ENCODE measurements at places on chromosomes 5 and 9.

- DNase-seq: no peak
These were observed 40.9 kb downstream of the NACC2 start for GRCh38 chr9:136054146-136054545.

DNA sequence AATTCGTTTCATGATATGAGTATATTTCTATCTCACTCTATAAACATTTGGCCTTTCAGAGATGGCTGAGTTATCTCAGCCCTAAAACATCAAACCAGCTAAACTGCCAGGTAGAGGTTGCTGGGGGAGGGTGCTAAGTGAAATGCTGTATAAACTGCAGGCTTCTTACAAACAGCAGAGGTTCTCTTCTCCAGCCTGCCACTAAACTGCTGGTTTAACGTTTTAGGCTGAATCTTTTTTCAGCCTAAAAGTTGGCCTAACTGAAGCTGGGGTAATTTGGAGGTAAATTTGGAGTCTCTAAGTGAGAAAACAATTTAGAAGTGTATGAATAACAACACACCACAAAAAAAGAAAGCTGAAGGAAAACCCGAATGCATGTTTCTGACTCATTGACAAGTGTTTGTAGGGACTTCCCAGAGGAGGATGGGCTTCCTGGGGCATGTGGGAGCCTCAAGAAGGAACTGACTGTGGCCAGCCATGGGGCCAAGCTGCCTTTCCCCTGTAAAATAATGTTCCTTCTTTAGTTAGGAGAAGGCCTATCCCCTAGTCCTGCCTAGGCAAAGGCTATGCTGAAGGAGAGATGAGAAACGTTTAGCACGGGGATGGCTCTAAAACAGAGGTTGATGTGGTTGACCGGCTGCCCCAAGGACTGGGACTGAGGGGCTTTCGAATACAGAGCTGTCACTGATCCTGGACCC is 44.3 kb downstream of the SLC28A3 start:
- DNase-seq: no peak

- DNase-seq: no peak
These were observed at the start of gene C5orf52 for GRCh38 chr5:157670662-157671591. Gene C5orf52 (plus strand): TSS chr5:157671533. CDS start chr5:157671615, 82 bp downstream.

- DNase-seq: no peak
These were observed 24.7 kb upstream of the CEP72 start for GRCh38 chr5:587403-587802.

DNA sequence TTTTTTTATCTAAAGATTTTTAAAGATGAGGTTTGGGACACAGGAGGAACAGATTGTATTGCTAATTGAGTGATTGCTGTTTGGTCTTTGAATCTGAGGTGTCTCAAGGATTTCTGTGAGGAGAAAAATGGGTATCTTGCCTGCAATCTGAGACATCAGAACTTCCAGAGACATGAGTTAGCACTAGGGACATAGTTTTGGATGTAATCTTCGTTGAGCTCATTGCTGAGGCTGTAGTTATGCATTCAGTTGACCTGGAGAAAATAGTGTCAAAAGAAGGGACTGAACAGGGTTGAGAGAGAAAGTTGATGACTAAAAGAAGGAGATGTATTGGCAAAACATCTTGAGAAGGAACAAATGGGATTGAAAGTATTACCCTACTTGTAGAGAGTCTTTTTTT is 24.6 kb downstream of the C9orf85 start:
- DNase-seq: no peak

DNA sequence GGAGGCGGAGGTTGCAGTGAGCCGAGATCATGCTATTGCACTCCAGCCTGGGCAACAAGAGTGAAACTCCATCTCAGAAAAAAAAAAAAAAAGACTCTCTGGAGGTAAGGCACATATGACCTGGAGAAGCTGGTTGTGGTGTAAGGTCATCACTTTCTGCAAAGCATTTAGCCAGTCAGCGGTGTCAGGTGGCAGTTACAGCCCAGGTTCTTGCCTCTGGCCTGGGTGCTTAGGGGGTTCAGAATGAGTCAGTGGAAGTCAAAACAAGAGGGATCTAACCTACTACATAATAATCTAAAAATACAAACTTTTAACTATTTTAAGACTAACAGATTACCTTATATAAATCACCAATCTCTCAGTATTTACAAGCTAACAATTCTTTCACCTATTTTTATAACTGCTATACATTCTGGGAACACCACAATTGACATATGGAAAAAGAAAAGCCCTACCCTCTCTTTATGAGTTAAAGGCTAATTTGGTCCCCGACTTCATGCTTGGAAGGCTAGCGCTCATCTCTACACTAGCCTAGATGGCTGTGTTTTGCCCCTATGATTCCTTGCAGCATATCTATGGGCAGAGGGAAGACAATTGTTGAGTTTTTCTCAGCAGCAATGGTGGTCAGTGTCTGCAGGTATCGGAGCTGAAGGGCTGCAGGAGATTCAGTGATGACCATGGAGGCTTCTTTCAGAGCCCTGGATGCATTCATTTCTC is 29.2 kb downstream of the STOM start:
- no peak for DNase-seq

- no peak for DNase-seq
These were observed 129.9 kb downstream of the ZSWIM6 start for GRCh38 chr5:61461926-61462325.

- DNase-seq: no peak
These were observed 41.3 kb upstream of the FBP1 start for GRCh38 chr9:94680621-94681020.

DNA sequence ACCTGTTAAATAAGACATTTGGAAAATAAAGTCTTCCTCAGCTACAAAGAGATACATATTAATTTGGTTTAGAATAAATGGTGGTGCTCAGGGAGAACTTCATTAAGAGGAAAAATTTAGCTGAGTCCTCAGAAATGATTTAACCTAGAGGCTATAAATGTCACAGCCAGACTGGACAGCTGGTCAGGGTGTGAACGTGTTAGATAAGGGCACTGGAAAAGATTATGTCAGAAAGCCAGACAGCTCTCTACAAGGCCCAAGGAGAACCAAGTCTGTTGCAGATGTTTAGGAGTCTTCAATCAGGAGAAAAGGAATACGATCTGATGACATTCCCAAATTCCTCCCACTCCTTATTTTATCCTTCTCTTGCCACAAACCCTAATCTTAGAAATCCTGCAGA is 265.2 kb downstream of the MAT2B start:
- DNase-seq: no peak

GRCh38 chr9:111926421-111926875 is 29.8 kb downstream of the UGCG start:
- DNase-seq: no peak

DNA sequence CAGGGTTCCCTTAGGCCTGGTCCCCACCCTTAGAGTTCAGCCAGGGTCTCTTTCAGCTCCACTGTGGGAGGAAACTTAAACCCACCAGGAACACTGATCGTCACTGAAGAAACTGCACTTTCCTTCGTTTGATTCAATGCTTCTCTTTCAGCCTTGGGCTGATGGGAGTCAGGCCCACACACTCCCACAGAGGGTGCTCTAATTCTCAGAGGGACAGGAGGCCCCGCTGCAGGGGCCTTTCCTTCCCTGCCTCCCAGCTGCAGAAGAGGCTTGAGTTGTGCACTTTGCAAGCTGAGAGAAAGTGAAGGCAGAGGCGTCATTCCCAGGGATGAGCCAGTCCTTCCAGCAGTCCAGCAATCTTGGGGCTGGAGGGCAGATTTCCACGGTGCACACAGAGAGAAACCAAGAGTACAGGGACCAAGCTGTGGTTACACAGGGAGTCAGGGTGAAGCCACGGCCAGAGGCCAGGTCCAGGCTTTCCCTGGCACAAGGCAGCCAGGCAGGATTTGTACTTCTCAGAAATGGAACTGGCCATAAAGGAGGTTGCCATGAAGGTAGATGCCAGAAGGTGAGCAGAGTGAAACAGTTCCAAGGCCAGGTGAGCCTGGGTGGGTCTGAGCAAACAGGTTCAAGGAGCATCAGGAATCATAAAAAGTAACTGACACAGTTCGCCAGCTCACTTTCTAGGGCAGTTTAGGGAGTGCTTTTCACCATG is 10.4 kb upstream of the GLIPR2 start:
- no peak for DNase-seq

- no peak for DNase-seq
These were observed 27.1 kb downstream of the UBE2QL1 start for GRCh38 chr5:6475626-6476312.

DNA sequence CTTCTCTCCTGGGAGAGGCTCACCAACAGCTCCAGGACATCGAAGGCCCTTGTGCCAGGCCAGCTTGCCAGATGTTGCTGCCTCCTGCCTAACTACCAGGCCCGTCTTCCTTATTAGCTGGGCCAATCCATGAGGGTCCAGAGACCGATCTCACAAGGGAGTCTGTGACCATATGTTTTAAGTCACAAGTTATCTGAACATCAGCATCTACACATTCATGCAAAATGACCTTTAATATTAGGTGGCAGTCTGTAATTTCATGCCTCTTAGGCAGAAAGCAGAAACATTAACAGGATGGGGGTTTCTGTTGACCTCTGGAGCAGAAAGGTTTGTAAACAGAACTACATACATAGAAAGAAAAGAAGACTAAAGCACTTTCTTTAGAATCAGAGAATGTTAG is 75.1 kb upstream of the SLC25A51 start:
- DNase-seq: no peak

GRCh38 chr5:146849694-146850303 is 28.8 kb downstream of the PPP2R2B start:
- no peak for DNase-seq

DNA sequence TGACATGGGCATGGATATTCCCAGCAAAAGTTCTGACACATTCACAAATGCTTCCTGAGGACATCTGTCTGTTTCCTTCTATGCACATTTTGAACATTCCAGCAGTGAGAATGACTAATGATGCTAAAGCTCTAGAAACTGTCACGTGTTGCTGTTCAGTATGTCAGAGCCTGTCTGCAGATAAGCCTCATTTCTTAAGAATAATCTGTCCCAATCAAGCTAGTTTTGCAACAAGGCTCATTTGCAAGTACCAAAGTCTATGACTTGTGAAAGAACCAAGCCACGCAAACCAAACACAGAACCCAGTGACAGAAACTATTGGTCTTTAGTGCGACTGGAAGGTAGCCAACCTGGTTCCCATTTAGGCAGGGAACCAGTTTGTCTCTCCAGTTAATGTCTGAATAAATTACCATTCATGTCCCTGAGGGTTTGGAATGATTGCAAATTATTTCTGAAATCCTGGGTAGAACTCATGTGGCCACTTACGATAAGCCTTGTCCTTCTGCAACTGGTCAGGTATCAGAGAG is 178.5 kb downstream of the C9orf152 start:
- DNase-seq: no peak

DNA sequence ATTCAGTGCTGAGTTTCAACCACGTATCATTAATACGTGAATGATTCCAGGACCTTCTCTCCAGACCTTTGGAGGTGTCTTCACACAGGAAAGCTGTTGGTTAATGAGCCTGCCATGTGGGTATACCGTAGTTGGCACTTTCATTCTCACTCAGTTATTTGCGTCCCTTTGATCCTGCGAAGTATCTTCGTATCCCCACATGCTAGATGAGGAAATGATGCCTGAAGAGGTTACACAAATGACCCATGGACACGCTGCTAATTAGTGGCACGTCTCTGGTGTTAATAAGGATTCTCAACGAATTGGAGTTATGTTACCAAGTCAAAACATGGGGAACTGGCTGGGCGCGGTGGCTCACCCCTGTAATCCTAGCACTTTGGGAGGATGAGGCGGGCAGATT is 65.7 kb upstream of the GNE start:
- no peak for DNase-seq

- DNase-seq: no peak
These were observed 1758.1 kb downstream of the MAT2B start for GRCh38 chr5:165263536-165263935.

- DNase-seq: no peak
These were observed 116.9 kb upstream of the KLF9 start for GRCh38 chr9:70531311-70531710.

- no peak for DNase-seq
These were observed 25.1 kb downstream of the ERGIC1 start for GRCh38 chr5:172858990-172859811.

- no peak for DNase-seq
These were observed 101.6 kb upstream of the APC start for GRCh38 chr5:112635771-112636731.

GRCh38 chr9:129704807-129705206 is 39.4 kb downstream of the PRRX2 start:
- no peak for DNase-seq

- DNase-seq: no peak
These were observed 585.1 kb downstream of the IRX1 start for GRCh38 chr5:4180703-4181102.

DNA sequence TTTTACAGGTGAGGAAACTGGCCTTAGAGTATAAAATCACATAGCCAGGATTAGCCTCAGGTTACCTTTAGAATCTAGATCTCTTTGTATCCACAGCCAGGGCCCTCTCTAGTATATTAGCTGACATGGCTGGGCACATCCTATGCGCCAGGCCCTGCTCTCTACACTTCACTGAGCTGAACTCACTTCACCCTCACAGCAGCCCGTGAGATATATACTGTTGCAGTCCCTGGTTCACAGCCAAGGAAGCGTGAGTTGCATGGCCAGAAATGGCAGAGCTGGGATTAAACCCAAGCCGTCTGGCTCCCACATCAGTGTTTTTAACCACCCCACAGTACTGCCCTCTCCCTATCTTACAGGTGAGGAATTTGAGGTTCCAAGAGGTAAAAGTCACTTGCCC is 58.4 kb downstream of the DAB2IP start:
- DNase-seq: no peak

DNA sequence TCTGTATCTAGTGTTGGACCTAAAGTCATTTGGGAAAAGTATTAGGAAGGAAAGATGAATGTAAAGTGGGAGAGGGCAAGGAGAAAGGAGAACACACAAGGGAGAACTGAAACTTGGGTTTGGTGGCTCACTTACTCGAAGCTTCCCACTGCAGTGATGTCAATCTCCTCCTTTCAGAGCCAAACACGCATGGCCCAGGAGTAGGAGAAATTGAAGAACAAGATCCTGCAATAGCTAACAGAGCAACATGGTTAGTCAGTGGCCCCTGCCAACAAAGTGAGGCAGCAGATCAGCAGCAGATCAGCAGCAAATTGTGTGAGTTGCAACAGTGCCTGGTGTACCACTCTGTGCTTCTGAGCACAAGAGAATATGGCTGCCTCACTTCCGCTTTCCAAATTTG is 366.4 kb downstream of the PSAT1 start:
- no peak for DNase-seq

- DNase-seq: no peak
These were observed 57.9 kb downstream of the TGFBR1 start for GRCh38 chr9:99162759-99163364.

DNA sequence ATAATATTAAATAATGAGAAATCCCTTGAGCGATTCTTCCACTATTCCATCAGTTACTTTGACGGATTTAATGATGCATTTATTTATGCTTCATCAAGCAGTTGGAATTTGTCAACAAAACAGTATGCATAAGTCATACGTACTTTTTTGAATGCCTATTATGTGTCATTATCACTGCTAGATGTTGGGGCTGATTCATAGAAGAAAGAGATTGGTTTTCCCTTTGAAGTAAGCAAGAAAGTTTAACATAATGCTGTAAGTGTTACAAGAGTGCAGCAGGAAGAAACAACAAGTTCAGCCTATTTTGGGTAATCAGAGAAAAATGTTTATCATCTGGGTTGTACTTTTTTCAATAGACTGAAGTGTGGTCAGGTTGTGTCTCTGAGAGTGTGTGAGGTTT is 121.2 kb upstream of the RANBP3L start:
- DNase-seq: no peak
